ENCODE measurements at places on chromosomes 6 and 20.

GRCh38 chr6:53869964-53870363, 75.2 kb downstream of the LRRC1 start:
- DNase-seq: no peak

GRCh38 chr6:154754152-154754551, 20.9 kb downstream of the SCAF8 start:
- DNase-seq: no peak

- no peak for DNase-seq
Observed at GRCh38 chr6:52552278-52552643, 24.6 kb downstream of the TRAM2 start.

DNA sequence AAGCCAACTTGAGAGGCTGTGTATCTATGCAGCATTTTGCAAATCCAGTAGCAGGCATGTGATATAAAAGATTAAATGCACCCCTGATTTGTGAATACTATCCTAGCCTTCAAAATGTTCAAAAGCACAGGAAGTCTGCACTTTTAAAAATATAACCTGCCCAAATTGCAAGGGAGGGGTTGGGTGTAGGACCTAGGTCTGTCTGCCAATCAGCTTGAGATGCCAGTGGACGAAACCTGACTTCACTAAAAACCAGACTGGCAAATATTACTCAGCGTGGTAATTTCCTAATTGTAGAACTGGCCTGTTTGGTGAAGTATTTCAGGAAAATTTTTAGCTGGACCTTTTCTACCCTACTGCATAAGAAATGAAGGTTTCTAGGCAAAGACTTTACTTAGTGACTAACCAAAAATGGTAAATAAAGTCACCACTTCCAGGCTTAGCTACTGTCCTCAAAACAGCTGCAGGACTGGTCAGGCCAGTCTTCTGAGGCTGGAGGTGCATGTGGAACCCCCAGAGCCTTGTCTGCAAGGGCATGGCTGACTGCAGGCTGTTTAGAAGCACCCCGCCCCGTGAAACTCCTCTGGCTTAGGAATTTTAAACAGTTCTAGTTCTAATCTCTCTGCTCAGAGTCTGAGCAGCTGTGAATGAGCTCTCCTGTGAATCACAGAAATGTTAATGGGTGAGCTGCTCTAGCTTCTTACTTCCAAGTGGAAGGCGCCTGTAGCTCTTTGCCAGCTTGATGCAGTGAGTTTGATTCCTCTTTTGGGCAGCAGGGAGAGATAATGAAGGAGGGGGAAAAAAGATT, 104.4 kb upstream of the ESR1 start:
- DNase-seq: no peak

- no peak for DNase-seq
Observed at GRCh38 chr6:15941168-15941567, 187.7 kb upstream of the MYLIP start.

DNA sequence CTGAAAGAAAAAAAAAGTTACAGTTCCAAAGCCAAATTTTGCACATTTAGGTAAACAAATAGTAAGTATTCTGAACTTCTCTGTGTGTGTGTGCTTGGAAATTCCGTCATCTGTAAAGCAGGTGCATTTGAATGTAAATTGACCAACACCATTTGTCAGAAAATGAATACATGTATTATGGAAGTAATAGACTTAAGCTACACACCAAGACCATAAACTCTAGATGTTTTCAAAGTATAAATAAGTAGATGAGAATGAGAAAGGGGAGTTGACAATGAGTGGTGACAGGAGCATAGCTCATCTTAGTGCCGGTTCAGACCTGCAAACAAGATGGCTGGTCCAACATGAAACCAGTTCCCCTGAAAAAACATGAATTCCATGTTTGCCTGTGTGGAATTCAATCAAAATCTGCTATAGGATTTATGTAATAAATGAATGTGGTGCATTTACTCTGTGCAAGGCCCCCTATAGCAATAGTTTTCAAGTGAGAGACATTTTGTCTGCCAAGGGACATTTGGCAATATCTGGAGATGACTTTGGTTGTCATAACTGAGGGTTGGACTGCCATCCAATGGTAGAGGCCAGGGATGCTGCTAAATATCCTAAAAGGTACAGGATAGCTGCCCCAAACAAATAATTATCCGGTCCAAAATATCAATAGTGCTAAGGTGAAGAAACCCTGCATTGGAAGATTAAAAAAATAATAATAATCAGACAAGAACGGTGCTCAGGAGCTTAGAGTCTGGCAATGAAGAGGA, 11.0 kb upstream of the FILIP1 start:
- no peak for DNase-seq

- no peak for DNase-seq
Observed at GRCh38 chr20:49630396-49630951, 62.5 kb upstream of the PTGIS start.

- DNase-seq: no peak
Observed at GRCh38 chr20:24894488-24894887, 54.6 kb upstream of the CST7 start.

DNA sequence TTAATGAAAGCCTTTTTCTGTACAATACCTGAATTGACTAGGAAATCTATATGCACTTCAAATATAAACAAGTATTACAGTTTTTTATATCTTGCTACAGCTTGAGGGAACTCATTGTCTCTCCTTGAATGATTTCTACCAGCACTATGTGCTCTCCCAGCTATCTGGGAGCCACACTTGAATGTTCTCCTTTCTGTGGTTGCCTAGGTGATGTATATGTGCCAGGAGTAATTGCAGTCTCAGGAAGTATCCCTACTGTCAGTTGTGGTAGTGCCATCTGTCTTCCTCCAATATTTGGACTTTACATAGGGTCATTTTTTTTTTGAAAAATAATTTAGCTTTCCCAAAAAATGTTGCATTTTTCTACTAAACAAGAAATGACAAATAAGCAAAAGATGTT, 288.0 kb upstream of the PLCB4 start:
- DNase-seq: no peak

- no peak for DNase-seq
Observed at GRCh38 chr20:62709537-62709905, 885 bp downstream of the NTSR1 start.

DNA sequence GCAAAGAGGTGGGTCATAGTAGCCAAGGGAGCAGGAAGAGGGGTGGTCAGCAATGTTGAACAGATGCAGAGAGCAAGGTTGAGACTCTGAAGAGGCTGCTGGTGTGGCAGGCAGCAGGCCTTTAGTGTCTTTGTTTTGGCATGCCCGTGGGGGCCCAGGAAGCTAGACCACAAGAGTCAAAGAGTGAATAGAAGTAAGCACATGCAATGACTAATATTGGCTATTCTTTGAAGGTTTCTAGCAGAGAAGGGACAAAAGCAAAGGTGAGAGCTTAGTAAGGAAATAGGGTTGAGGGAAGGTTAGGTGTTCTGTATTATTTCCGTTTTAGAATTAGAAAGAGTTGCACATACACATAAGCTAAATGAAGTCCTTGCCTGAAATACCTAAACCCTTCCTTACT, 18.8 kb downstream of the TDRD6 start:
- DNase-seq: no peak

DNA sequence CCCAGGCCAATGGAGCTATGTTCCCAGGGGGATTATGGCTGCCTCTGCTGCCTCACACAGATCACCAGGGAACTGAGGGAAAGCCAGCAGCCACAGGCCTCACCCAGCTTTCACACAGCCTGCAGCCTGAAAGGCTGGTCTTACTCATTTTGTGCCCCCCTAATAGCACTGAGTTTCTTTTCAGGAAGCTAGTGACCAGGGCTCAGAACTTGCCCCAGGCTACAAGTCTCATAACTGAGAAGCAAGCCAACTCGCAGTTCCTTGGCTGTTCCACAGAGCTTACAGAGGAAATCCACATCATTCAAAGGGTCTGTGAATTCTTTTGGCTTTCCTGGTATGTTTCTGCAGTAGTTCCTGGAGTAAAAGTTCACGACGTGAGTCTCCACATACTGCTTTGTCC, 524.8 kb upstream of the GJE1 start:
- no peak for DNase-seq

- DNase-seq: no peak
Observed at GRCh38 chr20:2602046-2602735, 50.2 kb upstream of the NOP56 start.

DNA sequence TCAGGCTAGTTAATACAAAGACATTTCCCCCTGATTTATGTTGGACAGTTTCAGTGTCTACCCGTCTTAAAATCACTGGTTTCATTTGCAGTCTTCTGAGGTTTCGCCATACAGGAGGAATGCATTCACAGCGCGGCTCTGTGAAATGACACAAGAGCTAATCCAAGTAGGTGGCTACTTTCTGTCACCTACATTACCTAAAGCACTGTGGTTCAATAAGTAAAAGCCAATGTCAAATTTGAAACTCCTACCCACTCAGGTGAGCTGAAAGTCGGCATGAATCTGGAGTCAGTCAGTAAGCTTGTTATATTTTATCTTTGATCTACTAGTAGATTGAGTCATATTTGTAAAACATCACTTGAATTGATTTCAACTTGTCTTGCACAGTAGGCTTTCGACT, 370.8 kb downstream of the LAMA2 start:
- DNase-seq: no peak

DNA sequence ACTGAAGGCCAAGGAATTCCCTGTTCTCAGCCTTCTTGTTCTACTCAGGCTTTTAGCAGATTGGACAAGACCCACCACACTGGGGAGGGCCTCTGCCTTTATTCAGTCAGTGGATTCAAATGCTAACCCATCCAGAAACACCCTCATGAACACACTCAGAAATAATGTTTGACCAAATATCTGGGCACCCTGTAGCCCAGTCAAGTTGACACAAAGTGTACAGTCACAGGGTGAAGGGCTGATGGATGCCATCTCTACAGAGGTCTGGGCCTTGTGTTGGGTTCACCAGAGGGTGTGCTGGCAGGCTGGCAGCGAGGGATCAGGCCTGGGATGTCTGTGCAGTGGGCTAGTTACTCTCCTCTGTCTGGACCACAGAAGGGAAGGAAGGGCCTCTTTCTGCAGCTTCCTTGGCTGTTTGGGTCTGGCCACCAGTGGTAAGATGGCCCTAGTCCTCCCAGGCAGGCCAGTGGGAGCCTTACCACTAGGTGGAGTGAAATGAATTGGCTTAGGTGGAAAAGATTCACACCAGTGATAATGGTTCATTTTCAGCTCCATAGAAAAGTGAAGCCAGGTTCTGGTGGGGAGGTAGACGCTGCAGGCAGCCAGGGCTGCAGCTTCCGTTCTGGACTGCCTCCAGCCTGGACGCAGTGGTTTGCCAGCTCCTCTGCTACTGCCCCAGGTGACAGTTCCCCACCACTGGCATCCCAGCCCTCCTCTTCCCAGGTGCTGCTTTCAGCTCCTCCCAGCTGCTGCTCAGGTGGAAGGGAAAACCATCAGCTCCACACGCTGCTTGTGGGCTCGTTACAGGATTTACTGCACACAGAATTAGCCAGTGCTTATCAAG, 9.2 kb downstream of the TUBB2A start:
- no peak for DNase-seq

DNA sequence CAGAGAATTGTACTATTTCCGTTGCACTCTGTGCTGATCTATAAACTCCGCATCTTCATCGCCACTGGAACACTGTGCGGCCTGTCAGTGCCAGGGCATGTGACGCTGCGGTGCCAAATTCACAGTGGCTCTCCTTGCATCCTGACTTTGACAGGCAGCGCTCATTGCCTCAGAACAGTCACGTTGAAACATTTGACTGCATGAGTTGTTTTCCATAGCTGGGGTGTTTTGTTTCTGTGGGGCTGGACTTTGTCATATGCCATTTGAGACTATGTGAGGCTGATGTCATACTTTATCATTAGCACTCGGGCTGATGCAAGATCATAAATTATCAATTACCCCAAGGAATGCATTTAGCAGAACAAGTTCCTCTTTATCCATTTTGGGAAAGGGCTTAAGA, 32.7 kb downstream of the CFAP61 start:
- no peak for DNase-seq

DNA sequence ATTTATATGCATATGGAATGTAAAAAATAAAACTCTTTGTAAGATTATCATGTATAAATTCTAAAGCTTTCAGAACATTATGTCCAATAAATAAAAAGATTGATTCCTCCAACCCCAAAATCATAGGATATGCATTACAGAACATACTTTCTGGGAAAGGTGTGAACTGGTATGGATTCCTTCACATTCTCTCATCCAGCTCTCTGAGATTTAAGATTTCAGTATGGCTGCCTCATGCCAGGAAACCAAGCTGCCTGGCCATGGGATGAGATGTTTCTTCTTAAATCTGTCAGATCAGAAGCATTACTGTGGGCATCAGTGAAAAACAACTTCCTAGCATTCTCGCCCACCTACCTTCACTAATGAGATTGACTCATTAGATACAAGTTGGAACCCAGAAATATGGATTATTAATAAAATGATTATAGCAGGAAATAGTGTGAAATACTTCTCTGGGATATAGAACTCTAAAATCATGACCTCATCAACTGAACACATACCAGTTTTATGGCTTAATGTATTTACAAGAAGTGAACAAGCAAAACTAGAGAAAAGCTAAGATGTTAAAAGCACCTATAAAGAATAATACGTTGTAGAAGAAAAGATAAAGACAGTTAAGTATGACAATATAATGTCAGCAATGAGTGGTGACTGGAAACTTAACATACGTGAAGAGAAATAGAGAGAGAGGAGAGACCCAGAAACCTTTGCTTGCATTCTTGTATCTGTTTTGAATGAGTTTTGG, 171.6 kb upstream of the PHACTR1 start:
- no peak for DNase-seq

GRCh38 chr6:147035886-147036285, 168.3 kb upstream of the STXBP5 start:
- no peak for DNase-seq

- no peak for DNase-seq
Observed at GRCh38 chr20:62631336-62632308, 10.7 kb upstream of the SLCO4A1 start.

GRCh38 chr6:46011188-46012085, 4.2 kb downstream of the CLIC5 start:
- DNase-seq: peak; percentile 42

- no peak for DNase-seq
Observed at GRCh38 chr20:63979229-63979556, 249 bp downstream of the SAMD10 start.

DNA sequence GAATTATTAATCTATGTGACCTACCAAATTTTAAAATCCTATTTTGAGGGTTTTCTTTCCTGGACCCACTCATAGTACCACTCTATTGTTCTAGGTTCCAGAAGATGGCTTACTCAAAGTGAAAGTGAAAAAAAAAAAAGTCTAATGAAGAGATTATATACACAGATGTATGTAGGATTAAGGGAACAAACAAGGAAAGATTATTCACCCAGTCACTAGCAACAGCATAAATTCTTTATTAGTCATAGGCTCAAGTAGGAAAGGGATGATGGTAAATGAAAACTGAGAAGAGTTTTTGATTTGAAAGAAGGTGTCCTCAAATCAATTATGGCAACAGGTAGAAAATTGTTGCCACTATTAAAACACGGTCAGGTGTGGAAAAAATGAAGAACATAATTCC, 923.7 kb downstream of the TBC1D32 start:
- DNase-seq: no peak

GRCh38 chr6:21918666-21919065, 325.1 kb downstream of the SOX4 start:
- DNase-seq: no peak

- no peak for DNase-seq
Observed at GRCh38 chr6:96864216-96865054, 27.2 kb upstream of the GPR63 start.
